Activated CD8-positive, alpha-beta memory T cell treated with anti-CD3 and anti-CD28 coated beads for 48 hours (primary cell): ENCODE measurements at places on chromosomes 12 and 14.

DNA sequence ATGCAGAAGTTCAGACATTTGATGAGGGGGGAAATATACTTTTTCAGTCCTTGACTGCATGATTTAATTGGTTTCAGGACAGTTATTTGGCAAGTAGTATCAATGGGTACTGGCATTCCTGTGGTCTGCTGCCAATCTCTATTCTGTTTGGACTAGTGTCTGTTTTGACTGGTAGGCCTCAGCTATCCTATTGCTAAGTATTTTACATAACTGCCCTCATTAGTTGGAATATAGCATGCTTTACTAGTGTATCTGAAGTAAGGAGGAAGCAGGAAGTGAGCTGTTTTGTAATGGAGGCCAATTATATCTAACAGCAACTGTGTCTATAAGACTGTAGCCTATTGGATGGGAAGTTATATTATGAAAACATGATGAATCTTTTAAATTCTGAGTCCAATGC is 104.3 kb downstream of the FLRT2 start:
- no peak for DNase-seq

- no peak for DNase-seq
Observed at GRCh38 chr14:46054526-46054925, 597.1 kb downstream of the RPL10L start.

DNA sequence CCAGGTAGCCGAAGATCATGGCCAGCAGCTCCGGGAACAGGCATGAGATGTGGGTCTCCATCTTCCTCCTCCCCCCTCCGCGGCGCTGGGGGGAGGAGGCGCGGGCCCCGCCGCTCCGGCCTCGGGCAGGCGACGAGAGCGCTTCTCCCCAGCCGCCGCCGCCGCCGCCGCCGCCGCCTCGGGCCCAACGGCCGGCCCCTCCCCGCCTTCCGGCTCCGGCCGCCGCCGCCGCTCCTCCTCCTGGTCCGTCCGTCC is 448 bp downstream of the FBXL14 start:
- no peak for DNase-seq

GRCh38 chr14:78253986-78254385 is 83.8 kb downstream of the NRXN3 start:
- no peak for DNase-seq

- no peak for DNase-seq
Observed at GRCh38 chr12:88272456-88272855, 130.3 kb downstream of the TMTC3 start.

DNA sequence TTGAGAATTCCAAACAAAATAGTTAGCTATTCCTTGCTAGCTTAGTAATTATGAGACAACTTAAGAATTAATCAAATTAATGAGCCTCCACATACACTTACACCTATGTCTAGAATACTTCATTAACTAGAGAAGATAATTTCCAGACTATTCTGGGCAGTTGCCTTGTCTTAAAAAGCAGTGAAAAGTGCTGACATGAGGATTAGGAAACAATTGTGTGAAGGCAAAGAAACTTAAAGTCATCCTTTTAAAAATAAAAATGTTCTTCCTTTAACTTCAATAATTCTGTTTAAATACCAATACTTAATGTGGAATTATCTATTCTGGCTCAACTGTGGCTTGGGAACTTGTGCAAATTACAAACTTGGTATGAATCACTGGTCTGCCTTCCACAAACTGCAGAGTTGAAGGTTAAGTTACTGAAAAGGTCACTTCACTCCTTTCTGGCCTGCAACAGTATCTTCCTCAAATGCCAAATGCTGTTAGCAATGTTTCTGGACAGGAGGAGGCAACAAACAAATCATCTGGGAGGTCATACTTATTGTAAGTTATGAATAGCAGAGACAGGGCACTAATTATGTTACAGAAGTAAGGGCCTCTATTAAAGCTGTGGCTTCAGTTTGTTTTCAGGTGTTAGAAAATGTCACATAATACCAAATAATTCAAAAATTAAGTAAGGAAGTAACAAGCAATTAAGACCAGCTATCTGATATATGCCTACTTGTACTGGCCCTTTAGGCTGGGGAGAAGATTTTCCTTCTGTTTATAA is 19.2 kb downstream of the PPTC7 start:
- DNase-seq = no peak
